ENCODE measurements at places on chromosomes 13 and 19.

GRCh38 chr13:38429916-38430315, 80.3 kb downstream of the UFM1 start:
- no peak for DNase-seq

- no peak for DNase-seq
These were observed 60.4 kb downstream of the COL4A1 start for GRCh38 chr13:110246530-110246929.

DNA sequence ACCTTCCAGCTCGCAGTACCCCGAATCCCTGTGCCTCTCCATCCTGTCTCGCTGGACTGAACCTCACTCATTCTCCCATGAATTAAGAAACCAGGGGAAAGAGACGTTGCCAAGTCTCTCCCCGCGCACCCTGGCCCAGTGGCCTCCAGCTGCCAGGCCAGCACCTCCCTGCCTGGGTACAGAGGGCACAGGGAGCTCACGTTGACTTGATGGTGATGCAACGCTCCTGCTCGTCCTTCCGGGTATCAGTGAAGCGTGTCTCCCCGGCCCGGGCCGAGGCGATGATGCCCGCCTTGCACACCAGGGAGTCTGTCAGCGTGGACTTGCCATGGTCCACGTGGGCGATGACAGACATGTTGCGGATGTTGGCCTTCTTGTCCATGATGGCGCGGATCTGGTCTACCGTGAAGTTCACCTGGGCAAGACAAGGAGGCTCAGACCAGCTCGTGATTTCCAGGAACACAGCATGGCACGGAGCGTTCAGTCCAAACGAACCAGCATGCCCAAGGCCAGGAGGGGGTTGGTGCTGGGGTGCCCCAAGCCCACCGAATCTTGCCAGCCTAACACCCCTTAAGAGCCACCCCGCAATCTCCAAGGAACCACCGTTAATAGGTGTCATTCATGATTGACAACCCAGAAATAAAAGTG, 1.2 kb downstream of the EEF2 start:
- DNase-seq, result peak; percentile 18

DNA sequence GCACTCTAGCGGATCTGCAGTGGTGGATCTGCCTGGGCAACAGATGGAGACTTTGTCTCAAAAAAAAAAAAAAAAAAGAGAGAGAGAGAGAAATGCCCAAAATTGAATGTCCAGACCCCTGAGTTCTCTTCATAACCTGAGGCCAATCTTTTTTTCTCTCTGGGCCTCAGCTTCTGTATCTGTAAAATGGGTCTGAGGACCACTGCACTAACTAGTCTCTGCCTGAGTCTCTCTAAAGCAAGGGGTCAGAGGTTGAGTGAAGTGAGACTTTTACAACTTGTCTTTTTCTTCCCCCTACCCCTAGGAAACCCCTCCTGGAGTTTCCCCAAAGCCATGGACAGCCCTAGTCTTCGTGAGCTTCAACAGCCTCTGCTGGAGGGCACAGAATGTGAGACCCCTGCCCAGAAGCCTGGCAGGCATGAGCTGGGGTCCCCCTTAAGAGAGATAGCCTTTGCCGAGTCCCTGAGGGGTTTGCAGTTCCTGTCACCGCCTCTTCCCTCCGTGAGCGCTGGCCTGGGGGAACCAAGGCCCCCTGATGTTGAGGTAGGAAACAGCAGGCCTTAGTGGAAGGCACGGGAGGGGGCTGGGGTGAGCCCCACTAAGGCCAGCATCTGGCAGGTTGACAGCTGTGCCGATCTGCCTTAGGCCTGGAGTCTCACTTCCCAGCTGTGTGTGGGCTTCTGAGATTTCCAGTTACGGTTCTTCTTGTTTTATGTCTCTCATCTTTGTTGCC, 1.8 kb downstream of the TMEM91 start:
- DNase-seq, result no peak

DNA sequence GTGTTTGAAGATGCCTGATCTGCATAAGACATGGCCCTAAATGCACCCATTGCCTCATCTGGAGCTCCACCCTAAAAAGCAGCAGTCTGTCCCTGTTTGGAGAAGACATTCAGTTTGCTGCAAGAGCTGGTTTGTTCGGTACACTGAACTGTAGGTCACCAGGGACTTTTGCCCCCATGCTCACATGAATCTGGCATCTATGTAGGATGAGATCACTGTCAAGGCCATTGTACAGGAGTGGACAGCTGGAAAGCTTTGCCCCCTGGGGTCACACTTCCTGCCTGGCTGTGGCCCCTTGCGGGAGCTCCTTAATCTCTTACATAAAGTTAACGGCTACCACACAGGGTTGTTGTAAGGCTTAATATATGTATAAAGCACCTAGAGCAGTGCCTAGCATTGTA, 73.0 kb downstream of the IPO5 start:
- DNase-seq, result no peak

DNA sequence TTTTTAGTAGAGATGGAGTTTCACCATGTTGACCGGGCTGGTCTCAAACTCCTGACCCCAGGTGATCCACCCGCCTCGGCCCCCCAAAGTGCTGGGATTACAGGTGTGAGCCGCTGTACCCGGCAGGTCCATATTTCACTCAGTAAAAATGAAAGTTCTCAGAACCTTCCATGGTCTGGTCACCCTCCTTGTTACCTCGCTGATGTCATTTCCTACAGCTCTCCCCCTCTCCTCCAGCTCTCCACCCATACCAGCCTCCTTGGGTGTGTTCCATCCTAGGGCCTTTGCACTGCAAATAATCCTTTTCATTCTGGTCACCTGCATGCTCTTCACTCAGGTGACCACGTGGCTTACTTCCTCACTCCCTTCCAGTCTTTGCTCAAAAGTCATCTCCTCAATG, 78.2 kb upstream of the TNFSF11 start:
- DNase-seq, result no peak
